ENCODE measurements at places on chromosomes 5 and 9. TPM values are rescaled to one million over a fixed set of nuclear protein-coding genes. Genes with fewer than 3 reads are reported as not detected.

Gene ETF1
- 159 TPM for total RNA-seq

Gene PTPA
- total RNA-seq, result 83.3 TPM

- no peak for DNase-seq
- no peaks in the 10 kb centered on the region for H3K36me3 ChIP-seq
- no peaks in the 10 kb centered on the region for H3K27me3 ChIP-seq
- H3K4me3 ChIP-seq, result no peak overlapping the region
- no peaks in the 10 kb centered on the region for H3K4me1 ChIP-seq
Observed at GRCh38 chr5:31285025-31285424, 91.5 kb downstream of the CDH6 start.

Gene NME5
- 3.9 TPM for total RNA-seq

Gene F2RL1
- total RNA-seq, result 122 TPM

- DNase-seq, result no peak
- no peak overlapping the region for H3K27ac ChIP-seq
- H3K4me1 ChIP-seq, result no peaks in the 10 kb centered on the region
- no peaks in the 10 kb centered on the region for H3K27me3 ChIP-seq
- no peak overlapping the region for H3K4me3 ChIP-seq
Observed at GRCh38 chr9:9913276-9913832, 699.4 kb downstream of the PTPRD start.

Gene LCN9
- total RNA-seq, result not detected

DNA sequence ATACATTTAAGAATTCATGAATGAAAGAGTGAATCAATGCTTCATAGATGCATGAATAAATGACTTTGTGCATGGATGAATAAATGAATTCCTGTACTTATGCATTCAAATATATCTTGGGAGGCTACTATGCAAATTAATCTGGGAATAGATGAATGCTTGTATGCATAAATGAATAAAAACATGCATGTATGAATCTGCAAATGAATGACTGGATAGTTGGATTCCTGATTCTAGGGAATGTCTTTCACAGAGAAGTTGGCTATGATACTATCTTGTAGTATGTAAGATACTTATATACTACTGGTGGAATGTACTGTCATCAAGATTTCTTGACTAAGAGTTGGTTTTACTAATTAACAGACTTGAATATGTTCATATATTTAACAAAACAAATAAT is 75.3 kb upstream of the ASTN2 start:
- DNase-seq, result no peak
- no peaks in the 10 kb centered on the region for H3K27me3 ChIP-seq
- no peaks in the 10 kb centered on the region for H3K4me1 ChIP-seq
- H3K36me3 ChIP-seq, result no peaks in the 10 kb centered on the region
- H3K4me3 ChIP-seq, result no peak overlapping the region

Gene NPR3
- total RNA-seq, result 0.19 TPM

Gene EIF4EBP3
- 14.1 TPM for total RNA-seq

Gene ADAMTS13
- 4.7 TPM for total RNA-seq

DNA sequence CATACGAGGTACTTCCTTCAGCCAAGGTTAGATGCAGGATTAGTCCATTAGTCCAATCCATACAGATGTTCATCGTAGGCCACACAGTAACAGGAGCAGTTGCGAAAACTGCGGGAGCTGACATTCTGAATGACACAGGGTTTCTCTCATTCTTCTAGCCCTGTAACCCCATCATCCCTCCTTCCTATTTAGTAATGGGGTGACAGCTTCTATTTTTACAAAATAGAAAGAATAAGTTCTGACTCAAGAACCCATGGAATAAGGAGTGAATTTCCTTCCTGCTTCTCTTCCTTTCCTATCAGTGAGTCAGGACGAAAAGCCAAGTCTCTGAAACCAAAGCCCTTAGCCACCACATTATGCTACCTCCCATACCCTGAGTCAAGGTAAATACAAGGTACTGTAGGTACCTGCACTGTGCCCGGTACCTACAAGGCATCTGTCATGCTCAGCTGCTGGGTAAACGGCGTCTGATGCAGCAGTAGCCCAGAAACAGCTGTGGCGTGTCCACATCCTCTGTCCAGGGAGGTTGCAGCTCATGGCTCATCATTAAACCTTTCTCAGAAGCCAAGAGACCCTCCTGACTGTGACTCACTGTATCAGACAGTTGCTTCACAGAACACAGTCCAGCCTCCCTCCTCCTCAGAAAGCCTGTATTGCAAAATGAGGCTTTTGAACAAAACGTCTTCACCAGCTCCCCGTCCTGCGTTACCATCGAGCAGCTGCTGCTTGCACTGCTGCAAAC is 84.2 kb downstream of the ESM1 start:
- no peak overlapping the region for H3K4me3 ChIP-seq
- DNase-seq, result no peak
- H3K27me3 ChIP-seq, result peaks cover 92% of the 10 kb centered on the region
- H3K36me3 ChIP-seq, result no peaks in the 10 kb centered on the region

GRCh38 chr9:14238079-14238478 is 75.9 kb downstream of the NFIB start:
- peak overlapping the region; percentile 37 for H3K4me3 ChIP-seq
- peaks cover 37% of the 10 kb centered on the region for H3K4me1 ChIP-seq
- DNase-seq, result peak; percentile 17
- no peaks in the 10 kb centered on the region for H3K27me3 ChIP-seq

DNA sequence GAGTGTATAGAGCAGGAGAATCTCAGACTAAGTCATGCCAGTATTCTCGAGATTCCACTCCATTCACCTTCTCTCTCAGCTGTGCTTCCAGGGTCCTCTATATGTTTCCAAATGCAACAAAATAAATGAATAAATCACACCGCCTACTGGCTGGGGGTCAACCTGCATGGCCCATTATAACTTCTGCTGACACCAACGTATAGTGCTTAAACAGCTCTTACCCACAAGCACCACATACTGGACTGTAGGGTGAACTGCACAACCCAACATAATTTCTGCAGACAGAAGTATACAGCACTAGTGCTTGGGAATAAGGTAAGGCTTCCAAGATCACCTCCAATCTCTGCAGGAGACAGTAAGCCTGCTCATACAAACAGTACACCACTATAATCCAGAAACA is 33.1 kb upstream of the HTR4 start:
- no peak overlapping the region for H3K27ac ChIP-seq
- peaks cover 12% of the 10 kb centered on the region for H3K4me1 ChIP-seq
- peaks cover 26% of the 10 kb centered on the region for H3K27me3 ChIP-seq

DNA sequence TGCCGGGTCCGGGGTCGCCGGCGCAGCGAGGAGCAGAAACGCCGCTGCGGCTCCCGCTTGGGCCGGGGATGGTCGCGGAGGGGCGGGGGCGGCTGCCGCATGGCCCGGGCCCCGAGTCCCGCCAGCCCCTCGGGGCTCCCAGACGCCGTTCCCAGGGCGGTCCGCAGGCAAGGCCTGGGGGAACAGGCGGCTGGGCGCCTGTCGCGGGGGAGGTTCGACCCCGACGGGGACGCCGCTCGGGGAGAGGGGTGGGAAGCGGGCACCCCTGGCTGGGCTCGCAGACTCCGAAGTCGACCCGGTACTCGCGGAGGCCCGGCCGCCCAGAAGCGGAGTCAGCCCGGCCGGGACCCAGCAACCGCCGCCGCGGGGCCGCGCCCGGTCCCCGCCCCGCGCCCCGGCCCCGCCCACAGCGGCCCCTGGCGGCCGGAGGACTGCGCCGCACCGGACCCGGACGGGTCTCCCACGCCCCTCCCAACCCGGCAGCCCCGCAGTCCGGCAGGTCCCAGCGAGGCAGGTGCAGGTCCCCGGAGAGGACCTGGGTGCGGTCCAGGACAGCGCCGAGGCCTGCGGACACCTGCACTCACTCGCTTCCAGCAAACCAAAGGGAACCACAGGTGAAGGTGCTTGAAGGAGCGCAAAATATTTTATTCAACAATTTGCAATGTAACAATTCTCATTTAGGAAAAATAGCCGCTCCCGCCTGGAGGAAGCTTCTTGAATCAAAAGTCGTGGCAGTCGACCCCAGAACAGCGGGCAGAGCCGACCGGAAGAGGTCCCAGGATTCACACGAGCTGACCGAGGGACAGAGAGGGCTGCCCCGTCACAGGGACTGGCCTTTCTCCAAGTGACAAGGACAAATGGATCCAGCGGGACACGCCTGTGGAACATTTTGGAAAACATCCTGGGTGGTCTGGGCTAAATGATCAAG is at the start of gene INPP5E:
TSS of gene INPP5E (minus strand) at position 365 of the 928 bp plus-strand sequence. CDS start 426 bp downstream, outside the sequence.
- H3K4me3 ChIP-seq, result peak within 1 kb of the TSS; percentile 72
- no peaks in the 10 kb centered on the region for H3K27me3 ChIP-seq
- H3K4me1 ChIP-seq, result peaks cover 8% of the 10 kb centered on the region

DNA sequence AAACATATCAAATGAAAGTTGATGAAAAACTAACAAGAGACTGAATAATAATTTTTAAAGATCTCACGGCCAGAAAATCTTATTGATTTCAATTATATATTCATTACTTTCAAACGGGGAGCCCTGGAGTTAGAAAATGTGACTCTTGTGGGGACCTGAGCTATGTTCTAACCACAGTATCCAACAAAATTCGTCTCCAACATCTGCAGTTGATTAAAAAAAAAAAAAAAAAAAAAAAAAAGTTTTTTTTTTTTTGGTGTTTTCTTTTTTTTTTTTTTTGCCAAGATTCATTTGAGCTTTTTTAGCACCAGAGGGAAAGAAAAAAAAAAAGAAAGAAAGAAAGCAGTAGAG is 144.3 kb upstream of the PIK3R1 start:
- H3K4me3 ChIP-seq, result no peak overlapping the region
- H3K4me1 ChIP-seq, result peaks cover 36% of the 10 kb centered on the region
- no peak for DNase-seq
- H3K36me3 ChIP-seq, result peaks cover 4% of the 10 kb centered on the region
- no peak overlapping the region for H3K27ac ChIP-seq

DNA sequence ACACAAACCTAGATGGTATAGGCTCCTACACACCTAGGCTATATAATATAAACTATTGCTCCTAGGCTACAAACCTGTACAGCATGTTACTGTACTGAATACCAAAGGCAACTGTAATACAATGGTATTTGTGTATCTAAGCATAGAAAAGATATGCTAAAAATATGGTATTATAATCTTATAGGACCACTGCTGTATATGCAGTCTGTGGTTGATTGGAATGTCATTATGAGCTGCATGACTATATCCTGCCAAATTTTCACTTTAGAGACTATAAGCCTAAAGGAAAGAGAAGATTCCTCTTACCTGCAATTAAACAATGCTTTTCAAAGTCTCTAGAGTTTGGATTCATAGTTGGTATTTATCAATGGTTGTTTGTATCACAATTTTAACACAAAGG is 24.7 kb upstream of the ACOT12 start:
- H3K27me3 ChIP-seq, result no peaks in the 10 kb centered on the region
- H3K27ac ChIP-seq, result no peak overlapping the region
- H3K4me3 ChIP-seq, result no peak overlapping the region
- H3K4me1 ChIP-seq, result peaks cover 47% of the 10 kb centered on the region
- DNase-seq, result no peak

GRCh38 chr5:9956725-9957124 is 293.0 kb downstream of the ATPSCKMT start:
- DNase-seq, result no peak
- H3K4me3 ChIP-seq, result no peak overlapping the region
- peaks cover 8% of the 10 kb centered on the region for H3K4me1 ChIP-seq

- no peak for DNase-seq
- no peak overlapping the region for H3K27ac ChIP-seq
- H3K36me3 ChIP-seq, result no peaks in the 10 kb centered on the region
- no peaks in the 10 kb centered on the region for H3K27me3 ChIP-seq
- no peak overlapping the region for H3K4me3 ChIP-seq
Observed at GRCh38 chr9:78756813-78757510, 460.0 kb downstream of the PSAT1 start.

Gene NEUROG1
- not detected for total RNA-seq

GRCh38 chr9:94778013-94778412 is 51.5 kb downstream of the AOPEP start:
- H3K36me3 ChIP-seq, result peaks cover under 1% of the 10 kb centered on the region
- peaks cover 8% of the 10 kb centered on the region for H3K4me1 ChIP-seq
- no peak overlapping the region for H3K4me3 ChIP-seq
- no peak overlapping the region for H3K27ac ChIP-seq
- no peaks in the 10 kb centered on the region for H3K27me3 ChIP-seq

GRCh38 chr9:83544002-83544698 is 5.9 kb upstream of the FRMD3 start:
- H3K36me3 ChIP-seq, result no peaks in the 10 kb centered on the region
- no peaks in the 10 kb centered on the region for H3K27me3 ChIP-seq
- H3K27ac ChIP-seq, result no peak overlapping the region
- no peak overlapping the region for H3K4me3 ChIP-seq
- H3K4me1 ChIP-seq, result no peaks in the 10 kb centered on the region

Gene CDH9
- not detected for total RNA-seq

GRCh38 chr5:168408561-168409305 is 77.5 kb upstream of the RARS1 start:
- peaks cover 80% of the 10 kb centered on the region for H3K36me3 ChIP-seq
- H3K27me3 ChIP-seq, result no peaks in the 10 kb centered on the region
- H3K4me3 ChIP-seq, result no peak overlapping the region
- H3K4me1 ChIP-seq, result peaks cover 10% of the 10 kb centered on the region
- peak overlapping the region; percentile 69 for H3K27ac ChIP-seq
- DNase-seq, result no peak

- DNase-seq, result peak; percentile 13
- peaks cover 30% of the 10 kb centered on the region for H3K36me3 ChIP-seq
- peaks cover 8% of the 10 kb centered on the region for H3K4me1 ChIP-seq
- no peaks in the 10 kb centered on the region for H3K27me3 ChIP-seq
- H3K4me3 ChIP-seq, result no peak overlapping the region
- no peak overlapping the region for H3K27ac ChIP-seq
Observed at GRCh38 chr9:81682797-81683196, 6.5 kb downstream of the TLE1 start.

Gene MRPL41
- 27.6 TPM for total RNA-seq

GRCh38 chr5:141510160-141510559 is 21.3 kb downstream of the PCDHGC5 start:
- H3K36me3 ChIP-seq, result peaks cover 61% of the 10 kb centered on the region
- no peak overlapping the region for H3K4me3 ChIP-seq
- H3K27me3 ChIP-seq, result no peaks in the 10 kb centered on the region
- DNase-seq, result no peak
- H3K4me1 ChIP-seq, result no peaks in the 10 kb centered on the region
- H3K27ac ChIP-seq, result no peak overlapping the region

DNA sequence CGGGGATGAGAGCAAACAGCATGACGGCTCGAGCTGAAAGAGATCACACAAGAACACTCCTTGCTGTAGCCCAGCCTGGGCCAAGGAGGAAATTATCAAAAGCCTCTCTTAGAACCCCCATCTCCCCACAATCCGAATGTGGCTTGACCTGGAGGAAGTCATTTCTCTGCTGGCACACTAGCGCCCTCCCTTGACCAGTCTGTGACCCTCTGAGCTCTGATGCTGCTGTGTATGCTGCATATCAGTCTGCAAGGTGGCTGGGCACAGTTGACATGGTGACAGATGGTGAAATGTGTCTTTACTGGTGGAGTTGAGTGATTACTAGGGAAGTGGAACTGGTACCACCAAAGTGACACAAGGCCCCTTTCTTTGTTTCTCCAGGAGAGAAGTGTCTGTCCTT is 3.3 kb downstream of the SLC46A2 start:
- no peak overlapping the region for H3K27ac ChIP-seq
- no peak for DNase-seq
- H3K4me1 ChIP-seq, result no peaks in the 10 kb centered on the region
- H3K36me3 ChIP-seq, result peaks cover 3% of the 10 kb centered on the region
- no peak overlapping the region for H3K4me3 ChIP-seq

GRCh38 chr9:13899924-13900323 is 414.0 kb downstream of the NFIB start:
- H3K4me1 ChIP-seq, result no peaks in the 10 kb centered on the region
- no peak overlapping the region for H3K4me3 ChIP-seq
- DNase-seq, result no peak
- no peaks in the 10 kb centered on the region for H3K36me3 ChIP-seq

Gene FAM78A
- total RNA-seq, result not detected

- H3K27ac ChIP-seq, result peak within 1 kb of the TSS; percentile 30
- peaks cover 19% of the 10 kb centered on the region for H3K4me1 ChIP-seq
- H3K36me3 ChIP-seq, result peaks cover 12% of the 10 kb centered on the region
- peak; percentile 54 for DNase-seq
- peak within 1 kb of the TSS; percentile 38 for H3K4me3 ChIP-seq
- H3K27me3 ChIP-seq, result peaks cover 85% of the 10 kb centered on the region
Observed at GRCh38 chr5:1008451-1009358, at the start of gene NKD2. Gene NKD2 (plus strand): TSS chr5:1008802. CDS start chr5:1009058, 256 bp downstream.

Data from Calu3 (cell line).